Activated CD4-positive, CD25-positive, alpha-beta regulatory T cell (primary cell): ENCODE measurements at places on chromosomes 13 and 19.

DNA sequence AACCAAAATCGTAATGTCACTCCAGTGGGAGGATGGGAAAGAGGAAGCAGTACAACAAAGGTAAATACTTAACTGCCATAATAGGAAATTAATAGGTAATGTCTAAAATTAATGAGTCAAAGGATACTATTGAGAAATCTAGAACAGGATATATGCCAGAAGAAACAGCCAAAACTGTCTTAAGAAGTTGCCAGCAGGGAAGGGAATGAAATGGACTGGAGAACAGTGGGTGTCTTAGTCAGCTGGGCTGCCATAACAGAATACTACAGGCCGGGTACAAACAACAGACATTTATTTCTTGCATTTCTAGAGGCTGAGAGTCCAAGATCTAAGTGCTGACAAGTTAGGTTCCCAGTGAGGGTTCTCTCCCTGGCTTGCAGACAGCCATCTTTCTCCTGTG, 40.3 kb upstream of the IPO5 start:
- DNase-seq = no peak

DNA sequence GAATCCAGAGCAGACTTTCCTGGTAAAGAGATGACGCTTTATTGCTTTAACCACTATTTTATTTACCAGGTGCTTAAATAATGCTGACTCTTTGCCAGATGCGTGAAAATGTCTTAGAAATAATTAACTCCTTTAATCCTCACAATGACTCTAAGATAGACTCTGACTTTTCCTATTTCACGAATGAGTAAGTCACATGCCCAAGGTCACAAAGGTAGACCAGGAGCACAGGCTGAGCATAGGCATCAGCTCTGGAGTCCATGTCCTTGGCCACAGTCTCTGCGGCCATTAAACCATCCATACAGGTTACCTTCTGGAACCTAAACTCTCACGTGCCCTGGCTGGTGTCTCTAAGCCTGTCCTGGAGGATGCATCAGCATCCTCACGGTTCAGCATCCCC, 87.3 kb downstream of the ERCC5 start:
- DNase-seq = no peak

- DNase-seq = no peak
Measured at GRCh38 chr13:110589793-110590390, 25.5 kb upstream of the NAXD start.

DNA sequence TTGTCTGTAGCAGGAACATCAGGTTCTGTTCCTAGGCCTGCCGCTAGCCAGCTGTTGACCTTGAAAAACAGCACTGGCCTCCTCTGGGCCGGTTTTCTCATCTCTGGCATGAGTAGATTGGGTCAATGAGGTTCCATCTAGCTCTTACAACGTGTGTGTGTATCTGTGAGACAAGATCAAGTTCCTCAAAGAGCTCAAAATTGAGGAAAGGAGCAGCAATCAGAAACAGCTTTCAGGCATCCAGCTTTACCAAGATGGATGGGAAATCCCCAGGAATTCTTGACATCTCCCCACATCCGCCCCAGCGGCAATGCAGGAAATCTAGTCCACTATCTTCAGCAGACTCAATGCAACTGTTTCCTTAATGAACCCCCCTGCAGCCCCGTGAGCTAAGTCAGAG, 4.9 kb downstream of the FLT1 start:
- no peak for DNase-seq

DNA sequence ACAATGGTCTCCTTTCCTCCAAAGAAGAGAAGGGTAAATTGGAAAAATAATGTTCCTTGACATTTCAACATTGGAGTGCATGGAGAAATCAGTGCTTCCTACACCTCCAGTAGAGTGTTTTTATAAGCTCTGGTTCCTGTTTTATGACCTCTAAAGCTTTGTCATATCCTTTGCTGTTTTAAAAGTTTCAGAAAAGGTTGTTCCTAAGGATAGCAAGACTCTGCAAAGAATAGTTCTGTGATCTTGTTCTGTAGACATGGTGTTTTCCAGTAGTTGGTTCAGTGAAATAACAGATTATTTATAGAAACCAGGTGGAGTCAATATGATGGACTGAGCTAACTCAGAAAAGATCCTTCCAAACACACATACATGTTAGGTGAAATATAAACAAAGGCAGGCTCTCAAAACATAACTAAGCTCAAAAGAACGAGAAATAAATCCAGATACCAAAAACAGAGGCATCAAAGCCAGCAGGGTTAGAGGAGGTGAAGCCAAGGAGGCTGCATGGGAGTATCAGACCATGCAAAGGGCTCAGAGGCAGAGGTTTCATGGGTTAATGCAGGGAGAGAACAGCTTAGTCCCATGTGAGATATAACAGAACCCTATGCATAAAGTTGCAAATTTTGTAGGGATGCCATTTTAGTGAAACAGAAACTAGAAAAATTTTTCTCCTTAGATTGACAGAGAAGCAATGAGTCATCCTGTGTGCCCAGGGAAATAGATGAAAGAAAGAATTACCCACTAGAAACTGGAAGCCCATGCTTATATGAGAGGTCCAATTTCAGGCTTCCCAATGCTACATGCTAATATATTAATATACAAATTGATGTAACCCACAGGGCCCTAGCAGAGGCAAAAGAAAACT, 44.3 kb downstream of the SHISA2 start:
- DNase-seq = no peak

GRCh38 chr19:50647879-50648615, 1.2 kb upstream of the C19orf81 start:
- DNase-seq = no peak

GRCh38 chr13:79522583-79522982, 41.6 kb downstream of the NDFIP2 start:
- DNase-seq = no peak

DNA sequence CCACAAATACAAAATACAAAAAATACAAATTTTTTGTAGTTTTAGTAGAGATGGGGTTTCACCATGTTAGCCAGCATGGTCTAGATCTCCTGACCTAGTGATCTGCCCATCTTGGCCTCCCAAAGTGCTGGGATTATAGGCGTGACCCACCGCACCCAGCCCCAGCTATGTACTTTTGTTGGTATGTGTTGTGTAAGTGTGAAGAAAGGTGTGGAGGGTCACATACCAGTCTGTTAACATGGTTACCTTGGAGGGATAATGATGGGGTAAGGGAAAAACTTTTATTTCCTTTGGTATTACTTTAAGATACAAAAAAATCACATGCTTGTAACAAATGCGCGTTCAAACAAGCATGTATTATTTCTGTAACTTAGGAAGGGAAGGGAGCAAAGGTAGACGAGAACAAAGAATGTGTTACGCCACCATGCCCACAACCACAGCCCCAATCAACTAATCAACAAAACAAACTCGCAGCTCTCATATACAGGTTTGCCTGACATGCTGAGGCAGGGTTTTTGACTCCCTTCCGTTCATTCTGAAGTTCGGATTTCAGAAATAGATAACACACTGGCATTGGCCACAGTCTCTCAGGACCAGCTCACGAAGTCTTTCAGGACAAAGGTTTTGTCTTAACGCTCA, 13.5 kb upstream of the VWA8 start:
- no peak for DNase-seq
